NCI-H748 treated with DMSO at 0.1 percent for 48 hours (cell line): ENCODE measurements at places on chromosomes 3 and 15.

DNA sequence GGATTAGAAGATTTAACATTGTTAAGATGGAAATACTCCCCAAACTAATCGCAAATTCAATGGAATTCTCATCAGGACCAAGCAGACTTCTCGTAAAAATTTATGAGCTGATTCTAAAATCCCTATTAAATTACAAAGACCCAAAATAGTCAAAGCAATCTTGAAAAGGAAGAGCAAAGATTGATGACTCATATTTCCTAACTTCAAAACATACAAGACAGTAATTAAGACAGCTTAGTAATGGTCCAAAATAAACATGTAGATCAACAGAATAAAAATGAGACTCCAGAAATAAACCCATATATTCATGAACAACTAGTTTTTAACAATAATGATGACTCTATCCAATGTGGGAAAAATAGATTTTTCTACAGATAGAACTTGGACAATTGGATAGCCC is 148.7 kb downstream of the SI start:
- DNase-seq = no peak

GRCh38 chr15:66565741-66566144 is at the start of gene LCTL:
TSS of gene LCTL (minus strand) at chr15:66565998. CDS start at chr15:66565365, 633 bp downstream.
- DNase-seq = no peak

DNA sequence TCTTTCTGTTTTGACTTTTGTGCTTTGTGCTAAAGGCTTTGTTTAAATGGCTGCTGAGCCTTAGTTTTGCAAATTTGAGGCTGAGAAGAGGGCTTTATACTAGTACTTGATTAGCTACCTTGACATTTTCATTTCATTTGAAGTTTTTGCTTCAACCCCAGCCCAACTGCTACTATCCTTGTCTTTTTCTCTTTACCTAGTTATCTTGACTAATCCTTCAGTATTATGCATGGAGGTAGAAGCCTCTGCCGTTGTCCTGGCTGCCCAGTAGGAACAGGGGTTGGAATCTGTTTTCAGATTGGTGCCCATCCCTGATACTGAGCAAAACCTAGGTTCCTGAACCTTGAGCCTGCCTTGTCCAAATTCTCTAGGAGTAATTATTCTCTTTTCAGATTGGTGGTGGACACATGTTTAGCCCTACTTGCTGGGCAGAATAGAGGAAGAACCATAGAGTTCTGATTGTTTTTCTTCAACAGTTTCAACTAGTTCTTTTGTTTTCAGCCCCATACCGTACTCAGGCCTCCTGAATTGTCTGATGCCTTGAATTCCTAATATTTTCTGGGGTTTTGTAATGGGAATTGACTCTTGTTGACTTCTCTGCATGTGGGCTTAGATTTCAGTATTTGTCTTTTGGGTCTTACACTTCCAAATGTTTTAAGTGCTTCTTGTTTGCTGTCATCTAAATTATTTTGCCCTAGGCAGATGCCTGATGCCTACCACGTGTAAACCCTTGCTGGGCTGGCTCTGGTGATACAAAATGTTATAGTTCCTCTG is 143.2 kb downstream of the DOCK3 start:
- DNase-seq = no peak

GRCh38 chr15:52360229-52361203 is 64.9 kb upstream of the MYO5C start:
- DNase-seq = no peak

DNA sequence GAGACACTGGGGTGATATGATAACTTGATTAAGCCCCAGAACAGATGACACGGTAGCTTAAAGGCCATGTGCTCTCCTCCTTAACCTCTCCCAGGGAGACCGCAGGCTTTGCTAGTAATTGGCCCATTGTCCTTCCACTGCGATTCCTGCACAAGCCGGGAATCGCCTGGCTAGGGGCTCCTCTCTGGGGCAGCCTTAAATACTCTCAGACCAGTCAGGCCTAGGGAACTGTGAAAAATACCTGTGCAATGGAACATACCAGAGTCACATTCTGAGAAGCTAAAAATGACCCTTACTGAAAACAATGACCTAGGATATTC is 56.3 kb downstream of the CPN2 start:
- DNase-seq = no peak

GRCh38 chr3:189586941-189587663 is 44.1 kb upstream of the TP63 start:
- no peak for DNase-seq

GRCh38 chr3:94990952-94991705 is 928.3 kb downstream of the NSUN3 start:
- no peak for DNase-seq

GRCh38 chr3:122295266-122296062 is 29.6 kb upstream of the CSTA start:
- DNase-seq = no peak

- DNase-seq = no peak
Observed at GRCh38 chr3:17505856-17506255, 236.6 kb downstream of the TBC1D5 start.

DNA sequence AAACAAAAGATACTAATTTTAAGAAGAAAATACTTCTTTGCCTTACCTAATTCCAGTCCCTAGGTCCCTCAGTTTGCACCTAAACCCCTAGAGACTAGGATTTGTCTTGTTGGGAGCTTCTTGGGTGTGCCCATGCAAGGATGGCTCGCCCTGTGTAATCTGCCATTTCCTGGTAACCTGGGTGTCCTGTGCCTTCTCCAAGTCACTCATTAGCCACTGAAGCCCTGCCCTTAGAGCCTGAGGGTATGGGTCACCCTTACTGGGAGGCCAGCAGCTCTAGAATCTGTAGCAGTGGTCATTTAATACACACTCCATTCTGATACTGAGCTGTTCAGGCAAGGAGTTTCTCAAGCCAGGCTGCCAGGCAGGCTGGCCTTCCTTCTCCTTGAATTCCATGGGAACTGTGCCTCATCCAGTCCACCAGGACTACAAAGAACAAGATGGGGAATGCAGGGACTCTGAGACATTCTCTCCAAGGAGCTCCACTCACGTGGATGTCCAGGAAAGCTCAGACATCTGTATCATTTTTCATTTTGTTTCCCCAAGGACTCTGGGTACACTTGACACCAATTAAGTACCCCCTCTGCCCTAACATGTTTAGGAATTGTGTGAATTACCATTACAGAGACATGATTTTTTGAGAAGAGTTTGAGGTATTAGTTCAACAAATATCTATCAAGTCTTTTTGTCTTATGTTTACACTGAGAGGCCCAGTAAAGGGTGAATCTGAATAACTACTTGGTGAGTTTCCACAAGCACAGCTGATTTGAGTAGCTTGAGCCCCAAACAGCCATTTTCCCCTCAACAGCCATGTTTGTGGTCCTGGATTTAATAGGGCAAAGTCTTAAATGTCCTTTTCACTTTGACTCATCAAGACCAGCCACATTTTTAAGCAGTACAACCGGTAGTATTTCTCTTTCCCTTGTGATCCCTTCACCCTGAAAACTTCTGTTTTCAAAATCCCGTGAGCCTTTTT is 52.6 kb downstream of the ARNT2 start:
- DNase-seq = no peak

GRCh38 chr15:97929456-97930229 is 30.9 kb upstream of the ARRDC4 start:
- no peak for DNase-seq

DNA sequence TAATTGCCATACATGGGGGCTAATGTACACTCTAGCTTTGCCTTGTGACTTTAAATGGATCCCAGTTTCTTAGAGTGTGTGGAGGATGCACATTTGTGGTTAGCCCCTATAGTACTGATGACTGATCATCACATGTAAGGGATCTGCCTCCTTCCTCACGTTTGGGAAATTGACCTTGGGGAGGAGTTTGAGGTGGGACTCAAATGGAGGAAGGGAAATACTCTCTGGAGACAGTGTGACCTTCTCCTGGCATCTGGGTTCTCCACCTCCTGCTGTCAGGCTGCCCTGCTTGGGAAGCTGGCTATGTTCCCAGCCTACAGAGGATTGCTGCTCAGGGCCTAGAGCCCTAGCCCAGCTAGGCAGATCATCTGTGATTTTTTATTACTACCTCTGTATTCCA is 48.7 kb downstream of the PPM1L start:
- DNase-seq = no peak

DNA sequence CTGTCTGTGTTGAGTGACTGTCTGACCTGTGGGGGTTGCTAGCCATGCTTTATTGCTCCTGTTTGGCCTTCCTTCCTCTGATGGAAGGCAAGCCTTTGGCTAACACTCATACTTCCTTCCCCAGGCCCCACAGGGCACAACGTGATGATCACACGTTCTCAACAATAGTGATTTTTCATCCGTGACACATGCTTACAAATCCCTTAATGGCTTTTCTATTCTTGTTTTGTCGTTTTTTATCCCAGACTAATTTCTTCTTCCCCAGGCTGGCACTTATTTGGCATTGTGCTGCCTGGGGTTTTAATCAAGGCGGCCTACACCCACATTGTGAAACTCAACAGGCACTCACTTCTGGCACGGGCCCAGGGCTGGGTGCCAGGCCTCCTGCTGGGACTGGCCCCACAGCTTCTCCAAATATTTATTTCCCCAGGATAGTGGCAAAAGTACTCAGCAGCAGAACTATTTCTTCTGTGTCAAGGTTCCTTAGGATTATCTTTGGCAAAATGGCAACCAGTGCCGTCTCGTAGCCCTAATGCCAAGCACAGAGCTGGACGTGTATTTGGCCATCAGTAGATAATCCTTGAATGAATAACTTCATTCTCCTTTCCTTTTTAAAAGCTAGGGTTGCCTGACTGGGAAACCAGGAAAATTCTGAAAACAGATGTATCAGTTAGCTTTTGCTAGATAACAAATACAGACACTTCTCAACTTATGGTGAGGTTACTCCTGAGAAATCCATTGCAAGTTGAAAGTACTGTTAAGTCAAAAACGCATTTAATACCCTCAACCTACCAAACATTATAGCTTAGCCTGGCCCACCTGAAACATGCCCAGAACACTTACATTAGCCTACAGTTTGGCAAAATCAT is 30.6 kb downstream of the CMTM7 start:
- DNase-seq = peak; percentile 40

DNA sequence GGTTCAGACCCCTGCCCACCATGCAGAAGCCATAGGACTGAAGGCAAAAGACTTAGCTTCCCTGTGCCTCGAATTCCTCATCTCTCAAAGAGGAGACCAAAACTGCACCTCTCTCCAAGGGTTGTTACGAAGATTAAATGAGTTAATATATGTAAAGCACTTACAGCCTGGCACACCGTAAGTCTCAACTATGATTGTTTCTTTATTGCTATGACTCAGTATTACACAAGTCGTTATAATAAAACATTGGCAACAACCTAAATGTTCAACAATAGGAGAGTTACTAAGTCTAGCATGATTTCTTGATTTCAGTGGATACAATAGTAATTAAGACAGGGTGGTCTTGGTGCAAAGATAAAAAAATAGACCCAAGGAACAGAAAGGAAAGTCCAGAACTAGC is 19.6 kb upstream of the FGD5 start:
- no peak for DNase-seq

GRCh38 chr3:86249833-86250232 is 741.1 kb downstream of the VGLL3 start:
- DNase-seq = no peak

- no peak for DNase-seq
Observed at GRCh38 chr3:122516846-122517360, 2.2 kb upstream of the KPNA1 start.

GRCh38 chr3:170703121-170703588 is 117.3 kb upstream of the SLC7A14 start:
- no peak for DNase-seq

- no peak for DNase-seq
Observed at GRCh38 chr3:10434144-10434937, 71.0 kb downstream of the ATP2B2 start.

DNA sequence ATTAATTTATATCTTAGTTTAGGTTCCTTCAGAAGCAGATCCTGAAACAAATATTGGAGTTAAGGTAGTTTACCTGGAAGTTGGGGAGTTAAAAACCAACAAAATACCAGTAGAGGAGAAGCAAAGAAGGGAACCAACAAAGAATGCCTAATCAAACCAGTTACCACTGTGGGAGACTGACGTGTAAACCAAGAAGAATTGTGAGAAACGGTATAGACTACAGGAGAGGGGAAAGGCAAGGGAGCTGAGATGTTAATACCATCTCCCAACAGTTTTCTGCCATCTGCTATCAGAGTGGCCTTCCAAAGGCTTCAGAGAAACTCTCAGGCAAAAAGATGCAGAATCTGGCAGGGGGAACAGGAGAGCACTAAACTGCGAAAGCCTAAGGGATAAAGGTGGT is 53.5 kb downstream of the BFSP2 start:
- DNase-seq = no peak

- no peak for DNase-seq
Observed at GRCh38 chr3:102036017-102036416, 186.7 kb downstream of the NFKBIZ start.

DNA sequence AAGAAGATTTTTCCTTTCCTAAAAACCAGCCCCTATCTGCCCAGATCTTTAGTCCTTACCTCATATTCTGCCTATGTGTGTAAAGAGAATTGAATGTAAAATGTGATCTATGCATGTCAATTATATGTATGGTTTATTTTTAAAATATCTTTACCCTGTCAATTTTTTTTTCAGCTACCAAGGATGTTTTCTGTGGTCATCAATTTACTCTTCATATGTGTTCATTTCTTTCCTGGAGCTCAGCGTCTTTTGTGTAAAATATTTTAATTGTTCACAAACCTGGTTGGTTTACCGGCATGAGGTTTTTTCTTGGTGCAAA is 1.7 kb upstream of the NR2F2 start:
- no peak for DNase-seq

DNA sequence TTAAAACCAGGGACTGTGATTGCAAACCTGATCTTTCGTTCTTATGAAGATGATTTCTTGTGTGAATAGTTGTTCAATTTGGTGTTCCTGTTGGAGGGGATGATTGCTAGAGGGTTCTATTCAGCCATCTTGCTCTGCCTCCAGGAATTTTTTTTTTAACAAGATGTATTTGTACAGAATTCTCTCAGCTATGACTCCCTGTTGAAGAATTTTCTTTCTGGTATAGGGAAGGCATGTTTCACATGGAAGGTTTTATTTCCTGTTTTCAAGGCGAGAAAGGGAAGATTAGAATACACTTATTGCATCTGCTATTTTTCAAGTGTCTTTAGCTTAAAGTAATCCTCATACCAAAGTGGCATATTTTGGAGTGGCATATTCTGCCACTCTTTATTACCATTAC is 5.6 kb upstream of the LRRC34 start:
- no peak for DNase-seq

GRCh38 chr15:85044894-85045293 is 63.2 kb downstream of the PDE8A start:
- DNase-seq = no peak

DNA sequence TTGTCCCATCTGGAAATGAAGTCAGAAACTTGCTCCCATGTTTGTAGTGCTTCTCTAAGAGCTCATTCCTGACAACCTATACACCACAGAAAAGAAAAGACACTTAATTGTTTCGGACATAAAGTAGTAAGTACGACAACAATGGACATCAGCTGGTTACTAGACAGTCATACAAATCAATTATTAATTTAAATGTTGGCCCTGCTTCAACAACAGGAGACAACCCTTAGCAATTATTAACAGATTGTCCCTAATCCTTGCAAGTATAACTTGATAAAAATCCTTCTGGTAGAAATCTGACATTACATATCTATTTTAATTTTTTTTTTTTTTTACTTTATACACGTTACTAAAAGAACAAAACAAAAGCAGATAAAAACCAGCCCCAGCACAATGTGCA is 29.8 kb downstream of the ERICH6 start:
- no peak for DNase-seq

- no peak for DNase-seq
Observed at GRCh38 chr3:70980646-70981170, 602.8 kb downstream of the FOXP1 start.

GRCh38 chr15:79595995-79596622 is 164.0 kb downstream of the MINAR1 start:
- peak; percentile 63 for DNase-seq

- DNase-seq = no peak
Observed at GRCh38 chr15:26759986-26760385, 12.9 kb downstream of the GABRB3 start.
